ENCODE measurements at places on chromosomes 12 and 14. TPM values are rescaled to one million over a fixed set of nuclear protein-coding genes. Genes with fewer than 3 reads are reported as not detected.

DNA sequence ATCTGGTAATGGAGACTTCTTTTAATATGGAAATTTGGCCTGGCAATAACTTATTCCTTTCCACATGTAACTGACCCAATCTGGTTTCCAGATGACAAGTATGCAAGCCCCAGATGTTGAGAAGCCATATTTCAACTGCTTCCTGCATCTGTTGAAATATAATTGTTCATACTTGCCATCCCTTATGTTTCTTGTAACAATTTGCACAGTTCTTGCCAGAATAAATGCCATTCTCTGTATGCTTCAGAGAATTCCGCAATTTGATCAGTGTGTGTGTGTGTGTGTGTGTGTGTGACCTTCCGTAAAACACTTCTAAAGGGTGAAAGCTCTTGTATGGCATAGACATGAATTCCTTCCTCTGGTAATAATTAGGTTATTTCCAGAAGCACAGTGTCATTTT lies 1.8 kb upstream of the CLEC2A start:
- no peak for DNase-seq

- no peak for DNase-seq
Measured at GRCh38 chr12:122318607-122319605, 52.6 kb upstream of the VPS33A start.

Gene TBX3
- polyA plus RNA-seq: 0.35 TPM

GRCh38 chr14:88258021-88258420 lies 65.0 kb downstream of the KCNK10 start:
- DNase-seq: no peak

- DNase-seq: no peak
Measured at GRCh38 chr14:65366802-65367565, 45.5 kb upstream of the FUT8 start.

DNA sequence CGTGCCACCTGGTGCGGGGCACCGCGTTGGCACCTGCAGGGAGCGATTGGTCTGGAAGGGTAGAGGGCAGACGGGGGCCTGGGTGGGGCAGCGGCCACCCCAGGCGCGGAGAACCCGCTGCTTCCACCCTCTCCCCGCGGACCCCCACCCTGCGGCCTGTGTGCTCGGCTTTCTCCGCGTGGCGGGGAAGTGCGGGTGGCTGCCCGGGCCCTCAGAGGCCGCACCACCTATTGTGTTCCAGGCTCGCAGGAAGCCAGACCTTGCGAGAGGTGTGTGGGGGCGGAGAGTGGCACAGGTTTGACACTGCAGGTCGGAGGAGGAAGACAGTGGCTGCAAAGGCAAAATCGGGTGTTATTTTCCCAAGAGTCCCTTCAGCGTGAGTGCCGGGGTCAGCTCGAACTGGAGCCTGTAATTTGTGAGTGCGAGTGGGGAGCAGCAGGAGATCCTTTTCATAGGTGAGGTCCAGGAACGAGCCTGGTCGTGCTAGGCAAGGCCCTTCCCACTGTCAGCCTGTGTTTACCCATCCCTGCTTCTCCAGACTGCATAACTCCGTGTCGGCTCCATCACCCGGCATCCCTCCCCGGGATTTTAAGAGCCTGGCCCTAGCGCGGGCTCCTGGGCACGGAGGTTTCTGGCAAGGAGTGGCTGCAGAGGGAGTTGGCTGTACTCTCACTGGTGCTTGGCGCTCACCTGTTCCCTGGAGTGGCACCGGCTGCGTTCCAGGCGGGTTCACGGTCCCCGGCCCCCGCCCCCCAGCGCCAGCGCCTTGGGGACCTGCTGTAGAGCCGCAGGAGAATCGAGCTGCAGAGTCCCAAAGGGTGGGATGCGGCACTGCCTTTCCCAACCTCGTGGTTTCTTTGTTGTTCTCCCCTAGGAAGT lies 935 bp downstream of the TBC1D30 start:
- no peak for DNase-seq
